Activated CD4-positive, alpha-beta T cell treated with anti-CD3 and anti-CD28 coated beads, Interleukin-10, Interleukin-2, amounts not matched to agents 100 ng/mL and 50 ng/mL, durations not matched to agents 16 hours and 8 hours (primary cell): ENCODE measurements at places on chromosomes 5 and 9.

GRCh38 chr9:18798106-18798505 is 234.9 kb downstream of the SAXO1 start:
- DNase-seq = no peak

DNA sequence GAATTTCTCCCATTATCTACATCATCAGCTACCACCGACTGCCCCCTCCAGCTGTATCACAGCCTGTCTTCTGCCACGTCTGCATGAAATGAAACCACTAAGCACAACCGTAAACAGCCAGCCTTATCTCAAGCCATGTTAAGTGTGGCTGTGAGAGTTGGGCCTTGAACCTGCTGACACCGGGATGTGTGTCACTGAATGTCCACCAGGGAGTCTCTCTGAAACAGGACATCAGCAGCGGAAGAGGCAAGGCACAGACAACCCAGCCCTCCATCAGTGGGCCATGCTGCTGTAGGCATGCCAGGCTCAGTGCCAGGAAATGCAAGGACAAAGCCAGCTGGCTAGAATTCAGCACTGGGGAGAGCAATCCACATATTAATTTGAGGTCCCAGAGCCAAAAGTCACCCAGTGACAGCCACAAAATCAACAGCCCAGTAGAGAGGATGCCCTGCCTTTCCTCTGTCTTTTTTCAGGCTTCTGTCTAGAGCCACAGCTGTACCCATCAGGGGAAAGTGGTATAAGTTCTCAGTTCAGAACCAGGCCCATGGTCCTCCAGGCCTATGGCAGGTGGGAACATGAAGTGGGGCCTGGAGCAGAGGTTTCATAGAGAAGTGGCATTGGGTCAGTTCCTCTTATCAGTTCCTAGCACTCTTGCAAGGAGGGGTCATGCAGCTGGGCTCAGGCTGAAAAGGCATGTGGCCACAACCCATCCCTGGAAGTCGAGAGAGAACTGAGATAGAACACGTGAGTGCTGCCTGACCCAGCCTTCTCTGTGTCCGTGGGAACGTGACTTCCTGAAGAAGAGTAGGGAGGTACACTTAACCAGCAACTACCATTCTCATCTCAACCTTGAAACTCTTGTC is 199.4 kb downstream of the ESM1 start:
- DNase-seq = no peak

GRCh38 chr9:119924736-119925135 is 555.5 kb upstream of the BRINP1 start:
- DNase-seq = no peak

GRCh38 chr9:73719660-73720059 is 568.0 kb downstream of the ANXA1 start:
- no peak for DNase-seq

DNA sequence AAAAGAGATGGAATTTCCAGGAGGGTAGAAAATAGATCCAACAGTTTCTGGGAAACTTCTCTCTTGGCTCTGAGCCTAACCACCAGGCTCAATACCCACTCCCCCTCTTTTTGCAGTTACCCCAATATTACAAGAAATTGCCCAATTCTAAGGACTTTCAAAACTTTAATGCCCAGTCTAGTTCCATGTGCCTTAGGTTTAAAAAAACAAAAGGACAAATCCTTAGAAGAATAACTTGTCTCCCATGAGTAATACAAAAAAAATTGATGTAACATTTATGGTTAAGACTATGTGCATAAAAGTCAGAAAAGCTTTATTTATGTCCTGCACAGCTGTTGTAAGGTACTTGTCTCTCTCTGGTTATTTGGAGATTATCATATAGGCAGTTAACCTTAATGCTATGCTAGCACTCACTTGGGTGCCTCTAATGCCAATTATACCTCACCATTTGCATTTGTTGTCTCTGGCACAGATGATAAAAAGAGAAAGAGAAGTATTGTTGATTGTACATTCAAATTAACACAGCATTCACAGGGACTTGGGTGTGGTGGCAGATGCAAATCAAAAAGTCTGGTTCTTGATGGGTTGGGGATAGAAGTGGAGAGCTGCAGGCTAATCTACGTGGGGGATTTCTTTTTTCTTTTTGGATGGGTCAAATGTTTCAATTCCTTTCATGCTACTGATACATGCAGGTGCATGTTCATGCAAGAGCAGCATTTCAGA is 159.4 kb downstream of the PIK3R1 start:
- DNase-seq = no peak

DNA sequence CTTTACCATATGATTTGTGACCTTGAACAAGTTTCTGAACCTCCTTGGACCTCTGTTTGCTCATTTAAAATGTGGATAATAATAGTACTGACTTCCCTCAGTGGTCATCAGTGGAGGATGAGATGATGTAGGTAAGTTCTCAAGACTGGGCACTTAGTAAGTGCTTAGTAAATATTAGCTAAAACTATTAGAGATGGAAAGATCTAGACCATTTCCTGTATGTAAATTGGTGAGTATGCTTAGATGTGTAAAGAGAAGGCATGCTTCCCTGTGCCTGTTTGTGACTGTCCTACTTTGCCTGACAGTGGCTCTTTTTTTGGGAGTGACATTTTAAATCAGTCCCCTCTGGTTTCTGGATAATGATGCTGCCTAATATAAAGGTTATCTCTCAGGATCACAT is 288.1 kb downstream of the GABRB2 start:
- DNase-seq = no peak

- DNase-seq = no peak
These were observed 41.6 kb downstream of the CYSTM1 start for GRCh38 chr5:140216478-140217074.

DNA sequence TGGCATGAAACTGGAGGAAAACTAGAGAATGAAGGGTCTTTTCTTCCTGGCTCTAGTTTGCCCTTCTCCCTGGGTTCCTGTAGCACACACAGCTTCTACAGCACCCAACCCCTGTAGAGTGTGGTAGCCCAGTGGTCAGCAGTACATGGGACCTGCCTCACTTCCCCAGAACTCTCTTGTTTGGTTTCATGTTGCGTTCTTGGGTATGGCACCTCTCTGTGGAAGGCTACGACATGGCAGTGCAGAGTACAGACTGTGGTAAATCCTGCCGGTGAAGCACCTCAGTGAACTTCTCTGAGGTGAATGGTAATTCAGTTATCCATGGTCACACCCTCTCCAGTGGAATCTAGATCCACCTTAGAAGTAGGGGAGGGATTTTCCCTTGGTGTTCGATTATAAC is 105.5 kb downstream of the TLR4 start:
- DNase-seq = no peak

GRCh38 chr5:80125962-80126480 is 90.9 kb downstream of the THBS4 start:
- peak; percentile 91 for DNase-seq

DNA sequence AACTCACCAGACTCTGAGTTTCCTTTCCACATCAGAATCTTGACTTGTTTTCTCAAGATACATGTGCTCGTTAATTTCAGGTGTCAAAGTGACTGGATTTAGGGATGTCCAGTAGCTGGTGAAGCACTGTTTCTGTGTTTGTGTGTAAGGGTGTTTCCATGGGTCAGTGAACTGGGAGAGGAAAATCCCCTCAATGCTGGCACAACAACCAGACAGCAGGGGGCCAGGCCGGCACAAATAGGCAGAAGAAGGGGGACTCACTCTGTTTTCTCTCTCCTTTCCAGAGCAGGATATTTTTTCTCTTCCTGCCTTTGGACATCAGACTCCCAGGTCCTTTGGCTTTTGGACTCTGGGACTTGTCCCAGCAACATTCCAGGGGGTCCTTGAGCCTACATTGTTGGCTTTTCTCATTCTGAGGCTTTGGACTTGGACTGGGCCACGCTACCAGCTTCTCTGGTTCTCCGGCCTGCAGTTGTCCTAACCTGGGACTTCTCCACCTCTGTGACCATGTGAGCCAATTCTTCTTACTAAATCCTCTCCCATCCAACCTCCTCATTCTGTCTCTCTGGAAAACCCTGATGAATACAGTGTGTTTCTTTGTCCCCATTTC is 144.0 kb downstream of the CAAP1 start:
- no peak for DNase-seq

GRCh38 chr5:14406554-14406849 is 175.1 kb upstream of the OTULINL start:
- DNase-seq = no peak

- no peak for DNase-seq
These were observed 172.3 kb upstream of the PPP1R26 start for GRCh38 chr9:135307300-135307699.

DNA sequence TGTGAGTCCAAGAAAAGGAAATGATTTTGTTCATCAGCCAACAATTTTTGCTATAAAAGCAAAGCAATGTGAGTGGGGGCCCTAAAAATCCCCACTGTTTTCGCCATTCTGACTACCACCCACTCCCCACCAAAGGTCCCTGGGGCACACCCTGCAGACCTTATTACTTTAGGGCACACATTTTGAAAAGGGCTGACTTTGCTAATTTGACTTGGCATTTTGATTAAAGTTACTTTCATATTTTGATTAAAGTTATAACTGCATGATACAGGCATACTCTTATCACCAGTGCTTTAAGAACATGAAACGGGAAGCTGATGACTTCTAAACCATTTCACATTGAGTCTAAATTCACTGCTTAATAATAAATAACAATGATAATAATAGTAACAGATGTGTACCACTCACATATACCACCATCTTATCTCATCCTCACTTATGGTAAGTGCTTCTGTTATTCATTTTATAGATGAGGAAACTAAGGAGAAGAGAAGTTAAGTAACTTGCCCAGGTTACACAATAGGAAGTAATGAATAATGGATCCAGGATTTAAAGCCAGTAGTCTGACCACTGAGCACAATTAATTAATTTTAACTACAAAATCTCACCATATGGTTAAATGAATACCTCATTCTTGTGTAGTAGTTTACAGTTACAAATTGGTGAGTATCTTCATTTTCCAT is 25.4 kb upstream of the NR3C1 start:
- no peak for DNase-seq

DNA sequence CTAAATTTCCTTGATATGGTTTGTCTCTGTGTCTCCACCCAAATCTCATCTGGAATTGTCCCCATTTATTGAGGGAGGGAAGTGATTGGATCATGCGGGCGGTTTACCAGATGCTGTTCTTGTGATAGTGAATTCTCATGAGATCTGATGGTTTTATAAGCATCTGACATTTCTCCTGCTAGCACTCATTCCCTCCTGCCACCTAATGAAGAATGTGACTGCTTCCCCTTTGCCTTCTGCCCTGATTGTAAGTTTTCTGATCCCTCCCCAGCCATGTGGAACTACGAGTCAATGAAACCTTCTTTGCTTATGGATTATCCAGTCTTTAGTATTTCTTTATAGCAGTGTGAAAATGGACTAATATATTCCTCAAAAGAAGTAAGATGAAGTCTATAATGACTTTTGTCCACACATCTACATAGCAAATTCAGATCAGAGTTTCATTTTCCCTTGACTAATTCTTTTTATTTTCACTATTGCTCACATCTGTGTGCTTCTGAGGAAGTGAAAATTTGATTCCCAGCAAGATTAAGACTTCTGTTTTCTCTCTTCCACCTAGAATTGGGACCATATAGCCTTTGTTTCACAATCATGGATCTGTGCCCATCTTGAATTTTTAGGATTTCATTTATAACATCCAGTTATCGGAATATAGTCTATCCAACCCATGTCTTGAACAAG is 393.5 kb downstream of the DMAC1 start:
- DNase-seq = peak; percentile 47

DNA sequence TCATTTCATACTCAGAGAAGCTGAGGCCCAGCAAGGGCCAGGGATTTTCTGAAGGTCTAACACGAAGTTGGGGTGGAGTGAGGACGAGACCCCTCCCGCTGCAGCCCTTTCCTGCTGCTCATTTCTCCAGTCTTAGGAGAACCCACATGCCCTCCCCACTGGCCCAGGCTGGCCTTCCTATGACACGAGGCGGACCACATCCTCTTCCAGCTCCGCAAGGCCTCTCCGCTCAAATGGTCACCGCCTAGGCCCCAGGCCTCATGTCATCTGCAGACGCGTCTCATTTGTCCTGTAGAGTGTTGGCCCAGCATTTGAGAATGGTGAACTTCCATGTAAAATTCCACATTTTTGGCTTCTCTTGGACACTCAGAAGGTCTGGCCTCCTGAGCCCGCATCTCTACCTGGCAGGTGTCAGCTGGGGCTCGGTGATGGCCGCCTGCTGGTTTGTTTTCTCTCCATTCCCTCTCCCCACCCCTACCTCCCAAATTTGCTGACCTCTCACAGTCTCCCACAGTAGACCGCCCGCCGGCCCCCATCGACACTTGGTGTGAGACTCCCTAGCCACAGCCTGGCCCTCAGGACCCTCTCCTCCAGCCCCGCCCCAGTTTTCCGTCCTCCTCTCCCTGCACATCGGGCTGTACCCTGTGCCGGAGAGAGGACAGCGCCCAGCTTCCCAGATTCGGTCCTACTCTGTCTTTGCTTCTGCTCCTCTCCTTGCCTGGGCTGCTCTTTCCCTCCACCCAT is 51.7 kb downstream of the ERGIC1 start:
- no peak for DNase-seq

GRCh38 chr5:164475339-164475977 is 970.0 kb downstream of the MAT2B start:
- DNase-seq = no peak

DNA sequence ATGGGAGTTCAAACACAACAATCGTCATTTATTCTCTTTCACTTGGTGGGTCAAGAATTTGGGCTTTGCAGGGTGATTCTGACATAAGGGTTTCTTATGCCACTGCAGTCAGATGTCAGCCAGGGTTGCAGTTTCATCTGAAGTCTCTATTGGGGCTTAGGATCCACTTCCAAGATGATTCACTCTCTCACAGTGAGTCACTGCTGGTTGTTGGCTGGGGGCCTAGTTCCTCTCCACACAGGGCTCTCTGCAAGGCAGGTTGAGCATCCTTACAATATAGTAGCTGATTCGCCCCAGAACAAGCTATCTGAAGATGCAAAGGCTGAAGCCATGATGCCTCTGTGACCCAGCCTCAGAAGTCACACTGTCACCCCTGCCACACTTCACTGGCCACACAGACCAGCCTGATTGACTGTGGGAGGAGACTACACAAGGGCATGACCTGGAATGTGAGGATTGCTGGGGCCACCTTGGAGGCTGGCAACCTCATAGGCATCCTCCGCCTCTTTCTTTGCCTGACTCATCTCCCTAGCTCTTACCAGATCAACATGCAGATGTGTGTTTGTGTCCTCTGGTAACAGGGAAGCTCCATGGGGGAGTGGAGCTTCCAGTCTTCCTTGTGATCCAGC is 4.5 kb upstream of the CARD19 start:
- DNase-seq = peak; percentile 93

DNA sequence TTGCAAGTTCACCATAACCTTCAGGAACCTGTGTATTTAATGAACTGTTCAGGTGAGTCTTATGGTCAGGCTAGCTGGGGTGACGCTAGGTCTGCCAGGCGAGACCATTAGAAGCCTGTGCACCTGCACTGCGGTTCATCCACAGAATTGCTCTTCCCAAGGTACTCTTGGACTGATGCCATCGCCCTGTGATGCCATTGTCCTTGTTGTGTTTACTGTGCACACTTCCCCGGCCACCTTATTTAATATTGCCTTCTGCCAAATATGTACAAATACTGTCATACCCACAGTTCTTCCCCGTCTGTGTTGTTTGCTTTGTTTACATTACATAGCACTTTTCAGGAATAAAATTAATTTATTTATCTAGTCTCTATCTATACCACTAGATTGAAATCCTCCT is 66.3 kb downstream of the RCL1 start:
- DNase-seq = no peak
